NCI-H2171 (cell line): ENCODE measurements at places on chromosomes 3 and 15.

- no peak for DNase-seq
Observed at GRCh38 chr3:194119831-194120590, 15.9 kb upstream of the HES1 start.

DNA sequence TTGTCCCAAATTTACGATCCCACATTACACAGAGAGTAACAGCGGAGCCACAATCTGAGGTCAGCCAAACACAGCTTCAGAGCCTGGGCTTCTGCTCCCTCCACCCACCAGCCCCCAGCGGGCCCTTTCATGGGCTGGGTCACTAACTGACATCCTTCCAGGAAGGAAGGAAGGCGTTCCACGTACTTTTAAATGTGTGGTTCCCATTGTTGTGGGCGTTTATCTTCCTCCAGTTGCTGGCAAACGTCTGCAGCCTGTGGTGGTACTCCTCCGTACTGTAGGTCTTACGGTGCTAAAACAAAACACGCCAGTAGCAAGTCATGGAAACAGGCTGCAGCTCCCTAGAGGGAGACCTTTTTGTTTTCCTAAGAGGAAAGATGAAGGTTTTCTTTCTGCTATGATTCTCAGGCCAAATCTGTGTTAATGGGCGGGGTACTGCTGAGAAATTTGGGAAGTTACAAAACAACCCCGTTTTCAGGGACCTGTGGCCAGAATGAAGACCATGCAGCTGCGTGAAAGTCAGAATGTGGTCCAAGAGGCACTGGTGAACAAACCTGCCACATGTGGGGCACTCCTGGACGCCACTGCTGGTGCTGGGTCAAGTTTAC, 7.6 kb downstream of the CTSH start:
- DNase-seq = no peak

DNA sequence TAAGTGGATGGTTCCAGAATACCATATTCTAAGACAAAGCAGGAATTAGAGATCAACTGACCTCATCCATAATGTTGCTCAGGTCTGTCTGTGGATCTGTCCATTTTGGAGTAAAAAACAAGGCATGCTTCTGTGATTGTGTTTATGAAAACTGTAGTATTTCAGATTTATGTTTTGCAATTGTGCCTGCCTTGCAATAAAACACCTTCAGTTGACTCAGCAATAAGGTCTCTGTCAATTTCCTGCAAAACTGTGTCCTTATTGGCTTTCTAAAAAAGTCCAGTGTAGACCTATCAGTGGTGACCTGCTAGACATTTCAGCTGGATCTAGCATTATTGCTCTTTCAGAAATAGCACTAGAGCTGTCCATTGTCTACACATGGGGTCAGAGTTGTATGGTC, 409.5 kb upstream of the AZI2 start:
- DNase-seq = no peak

DNA sequence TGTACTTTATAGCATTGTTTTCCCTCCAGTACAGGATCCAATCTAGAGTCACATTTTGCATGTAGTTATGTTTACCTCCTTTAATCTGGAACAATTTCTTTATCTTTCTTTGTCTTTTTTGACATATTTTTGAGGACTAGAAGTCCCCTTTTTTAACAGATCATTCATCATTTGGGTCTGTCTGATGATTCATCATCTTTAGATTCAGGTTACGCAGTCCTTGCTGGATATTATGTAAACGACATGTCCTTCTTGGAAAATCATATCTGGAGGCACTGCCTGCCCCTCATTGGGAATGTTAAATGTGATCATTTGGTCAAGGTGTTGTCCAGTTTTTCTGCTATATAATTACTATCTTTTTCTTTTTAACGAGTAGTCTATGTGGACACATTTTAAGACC, 18.3 kb downstream of the TGM4 start:
- DNase-seq = no peak

- DNase-seq = no peak
Observed at GRCh38 chr3:34396956-34397355, 598.5 kb downstream of the PDCD6IP start.

DNA sequence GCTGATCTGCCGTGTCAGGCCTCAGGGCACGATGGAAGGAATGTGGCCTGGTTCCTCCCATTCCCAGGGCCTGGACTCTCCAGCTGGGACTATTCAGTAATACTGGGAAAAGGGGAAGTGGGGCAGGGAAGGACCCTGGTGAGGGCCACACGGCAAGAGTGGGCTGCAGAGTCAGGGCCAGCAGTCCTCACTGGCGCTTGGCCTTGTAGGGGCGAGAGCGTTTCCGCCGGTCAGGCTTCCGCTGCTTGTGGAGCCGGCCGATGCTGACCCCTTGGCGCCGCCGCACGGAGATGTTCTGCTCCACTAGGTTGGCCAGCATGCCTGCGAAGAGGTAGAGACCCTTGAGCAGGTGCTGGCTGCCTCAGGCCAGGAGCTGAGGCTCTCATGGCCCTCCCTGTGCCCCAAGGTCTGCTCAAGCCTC, 42.8 kb downstream of the SEMA3G start:
- DNase-seq = no peak

- no peak for DNase-seq
Observed at GRCh38 chr3:115595611-115596275, 27.6 kb upstream of the GAP43 start.

- no peak for DNase-seq
Observed at GRCh38 chr3:78141269-78141668, 1101.4 kb downstream of the ROBO2 start.

DNA sequence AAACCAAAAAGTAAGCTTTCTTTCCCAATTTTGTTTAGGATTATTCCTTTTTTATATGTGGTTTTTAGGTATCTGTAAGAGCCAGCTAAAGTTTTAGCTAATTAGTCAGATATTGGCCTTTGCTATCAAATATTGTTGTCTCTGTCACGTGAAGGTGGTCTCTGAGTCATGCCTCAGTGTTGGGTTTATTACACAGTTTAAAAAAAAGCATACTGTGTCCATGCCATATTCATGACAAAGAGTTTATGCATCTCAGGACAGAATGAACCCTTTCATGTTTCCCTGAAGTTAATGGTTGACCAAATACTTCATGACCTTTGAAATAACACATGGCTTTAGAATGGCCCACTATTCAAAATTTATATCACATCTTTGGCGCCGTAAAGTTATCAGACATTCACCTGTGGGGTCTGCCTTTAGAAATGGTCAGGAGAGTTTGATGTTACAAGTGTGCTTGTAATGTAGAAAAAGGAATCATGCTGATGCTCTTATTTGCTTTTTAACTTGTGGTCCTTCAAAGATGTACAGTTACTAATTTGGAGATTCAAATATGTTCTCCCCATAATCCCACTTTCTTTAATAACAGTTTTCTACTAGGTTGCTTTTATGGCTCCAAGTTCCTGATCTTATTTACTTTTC, 101.5 kb downstream of the MYRIP start:
- DNase-seq = no peak

GRCh38 chr3:30112411-30112810, 494.0 kb upstream of the TGFBR2 start:
- DNase-seq = no peak

GRCh38 chr3:149772861-149773260, 19.5 kb downstream of the ANKUB1 start:
- DNase-seq = no peak

- no peak for DNase-seq
Observed at GRCh38 chr3:10508619-10509260, 3.4 kb upstream of the ATP2B2 start.

GRCh38 chr3:107765524-107765923, 242.8 kb downstream of the BBX start:
- no peak for DNase-seq

DNA sequence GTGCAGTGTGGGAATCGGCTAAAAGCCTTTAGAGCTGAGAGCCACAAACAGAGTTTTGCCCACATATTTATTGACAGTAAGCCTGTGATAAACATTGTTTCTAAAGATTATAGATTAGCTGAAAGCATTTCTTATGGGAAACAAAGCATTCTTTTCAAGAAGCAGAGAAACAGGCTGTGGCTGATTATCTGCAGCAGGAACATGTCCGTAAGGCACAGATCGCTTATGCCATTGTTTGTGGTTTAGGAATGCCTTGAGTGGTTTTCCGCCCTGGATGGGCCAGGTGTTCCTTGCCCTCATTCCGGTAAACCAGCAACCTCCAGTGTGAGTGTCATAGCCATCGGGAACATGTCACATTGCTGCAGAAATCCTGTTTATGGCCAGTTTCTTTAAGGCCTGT, 12.5 kb downstream of the XYLB start:
- no peak for DNase-seq

- no peak for DNase-seq
Observed at GRCh38 chr3:25620493-25620892, 44.2 kb downstream of the TOP2B start.

DNA sequence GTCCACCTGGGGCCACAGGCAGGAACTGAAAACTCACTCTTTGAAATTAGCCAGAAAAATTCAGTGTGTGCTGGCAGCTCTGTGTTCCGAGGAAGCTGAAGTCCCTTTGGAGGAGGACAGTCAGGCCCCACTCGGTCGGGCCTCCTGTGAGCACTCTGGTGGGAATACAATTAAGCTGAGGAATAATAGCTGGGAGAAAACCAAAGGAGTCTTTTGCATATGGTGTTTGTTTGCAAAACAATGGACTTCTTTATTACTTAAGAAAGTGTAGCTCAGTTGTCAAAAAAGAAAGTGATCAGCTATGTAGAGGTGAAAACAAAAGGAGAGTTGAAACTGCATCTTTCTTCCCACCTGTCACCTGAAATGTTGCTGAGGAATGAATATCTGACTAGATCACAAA, 202.5 kb downstream of the MEIS2 start:
- no peak for DNase-seq

- DNase-seq = no peak
Observed at GRCh38 chr3:11240496-11240895, 31.7 kb upstream of the ATG7 start.

DNA sequence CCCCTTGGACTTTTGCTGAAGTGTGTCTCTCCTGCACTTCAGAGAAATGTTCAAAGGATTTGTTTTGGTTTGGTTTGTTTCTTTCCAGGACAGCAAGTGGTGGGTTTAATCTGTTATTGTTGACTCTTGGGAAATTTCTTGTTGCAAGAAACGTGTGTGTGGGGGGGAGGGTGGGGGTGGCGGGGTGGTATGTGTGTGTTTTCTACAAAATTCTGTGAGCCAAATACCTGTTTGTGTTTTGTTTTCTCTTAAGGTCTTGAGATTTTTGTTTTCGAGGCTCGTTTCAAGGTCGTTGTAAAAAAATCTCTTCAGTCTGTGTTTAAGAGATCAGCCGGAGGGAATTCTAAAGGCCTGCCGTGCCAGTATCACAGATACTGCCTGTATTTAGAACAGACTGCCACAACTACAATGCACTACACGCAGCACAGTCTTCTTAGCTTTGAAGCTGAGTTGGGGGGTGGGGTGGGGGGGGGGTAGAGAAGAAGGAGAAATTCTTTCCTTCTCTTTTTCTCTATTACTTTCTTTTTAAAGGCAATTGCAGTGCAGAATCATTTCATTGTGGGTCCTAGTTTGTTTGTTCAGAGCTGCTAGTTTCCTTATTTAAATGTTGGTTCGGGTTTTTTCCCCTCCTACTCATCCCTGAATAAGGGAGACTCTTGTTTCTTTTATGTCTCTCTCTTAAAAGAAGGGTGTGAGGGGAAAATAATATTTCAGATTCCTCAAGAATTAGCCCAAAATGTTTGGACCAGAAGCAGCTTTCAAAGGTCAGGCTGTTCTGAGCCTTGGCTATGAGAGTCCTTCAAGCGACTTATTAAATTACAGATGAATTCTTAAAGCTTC, 1.4 kb upstream of the BCL6 start:
- DNase-seq = no peak

GRCh38 chr3:165624761-165625160, 212.5 kb downstream of the BCHE start:
- no peak for DNase-seq

DNA sequence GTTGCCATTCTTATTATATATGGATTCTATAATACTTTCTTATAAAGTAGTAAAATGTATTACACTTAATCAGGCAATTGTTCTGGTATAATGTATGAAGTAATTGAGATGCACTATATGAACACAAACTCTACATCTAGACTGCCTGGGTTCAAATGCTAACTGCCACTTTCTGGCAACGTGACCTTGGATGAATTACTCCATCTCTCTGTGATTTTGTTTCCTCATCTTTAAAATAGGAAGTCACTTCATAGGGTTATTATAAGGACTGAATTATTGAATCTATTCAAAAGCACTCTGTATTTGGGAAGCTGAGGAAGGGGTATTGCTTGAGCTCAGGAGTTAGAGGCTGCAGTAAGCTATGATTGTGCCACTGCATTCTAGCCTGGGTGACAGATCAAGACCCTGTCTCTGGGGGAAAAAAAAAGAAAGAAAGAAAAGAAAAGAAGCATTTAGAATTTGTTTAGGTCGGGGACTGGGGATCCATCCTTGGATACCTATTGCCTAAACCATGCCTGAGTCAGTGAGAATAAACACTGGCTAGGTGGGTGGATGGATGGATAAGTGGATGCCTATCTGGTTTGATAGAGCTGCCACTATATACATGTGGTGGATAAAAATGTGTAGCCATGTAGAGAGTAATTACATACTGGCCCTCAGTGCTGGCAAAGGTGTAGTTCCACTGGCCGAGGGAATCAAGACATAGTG, 2.5 kb downstream of the TM4SF1 start:
- no peak for DNase-seq

GRCh38 chr15:60116456-60117089, 112.5 kb downstream of the FOXB1 start:
- no peak for DNase-seq

- no peak for DNase-seq
Observed at GRCh38 chr3:183390844-183391243, 37.6 kb downstream of the MCF2L2 start.

- DNase-seq = peak; percentile 32
Observed at GRCh38 chr15:78450285-78450858, 12.4 kb downstream of the IREB2 start.

GRCh38 chr3:134311265-134311664, 60.6 kb upstream of the RYK start:
- no peak for DNase-seq

DNA sequence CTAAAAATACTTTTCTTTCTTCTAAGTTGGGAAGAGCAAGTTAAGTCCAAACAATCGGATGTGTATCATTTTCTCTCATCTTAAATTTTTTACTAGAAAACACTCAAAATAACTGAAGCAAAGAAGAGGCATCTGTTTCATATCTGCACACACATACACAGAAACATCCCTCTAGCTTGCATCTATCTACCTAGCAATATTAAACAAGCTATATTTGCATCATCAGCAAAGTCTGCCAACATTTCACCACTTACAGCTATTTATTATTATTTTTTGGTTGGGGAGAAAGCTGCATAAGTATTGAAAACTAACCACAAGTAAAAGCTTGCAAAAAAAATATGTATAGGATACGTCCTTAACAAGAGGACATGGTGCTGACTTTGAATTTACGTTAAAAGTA, 1.9 kb downstream of the GOLIM4 start:
- no peak for DNase-seq

DNA sequence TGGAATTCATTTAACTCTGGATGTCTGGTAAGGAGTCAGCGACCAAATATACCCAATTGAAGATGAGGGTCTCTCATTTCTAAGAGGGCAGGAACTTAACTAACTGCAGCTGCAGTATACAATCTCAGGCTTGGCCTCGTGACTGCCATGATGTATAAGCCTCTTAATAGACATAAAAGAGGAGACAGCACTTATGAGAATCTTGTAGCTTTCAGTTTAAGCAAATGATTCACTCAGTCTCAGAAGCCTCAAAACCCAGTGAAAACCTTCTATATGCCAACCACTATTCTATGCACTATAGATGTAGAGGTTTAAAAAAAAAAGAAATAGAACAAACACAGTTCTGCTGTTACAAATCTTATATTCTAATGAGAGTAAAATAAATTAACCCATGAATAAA, 513.9 kb downstream of the TBL1XR1 start:
- DNase-seq = no peak
